ENCODE measurements at places on chromosomes 3 and 15.

DNA sequence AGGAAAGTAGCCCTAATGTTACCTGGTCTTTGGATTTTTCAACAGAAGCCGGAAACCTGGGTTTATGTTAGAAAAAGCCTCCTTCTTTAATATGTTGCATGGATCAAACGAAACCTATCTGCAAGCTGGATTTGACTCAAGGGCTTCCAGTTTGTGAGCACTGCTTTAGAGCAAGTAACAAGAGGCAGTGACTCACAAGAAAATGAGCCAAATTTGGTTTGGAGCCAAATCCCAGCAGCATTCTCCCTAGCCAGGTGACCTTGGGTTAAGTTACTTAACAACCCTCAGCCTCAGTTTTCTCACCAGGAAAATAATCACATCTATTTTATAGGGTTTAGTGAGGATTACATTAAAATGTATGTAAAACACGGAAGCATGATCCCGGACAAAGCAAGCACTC lies 215.2 kb upstream of the PRICKLE2 start:
- no peak for DNase-seq

DNA sequence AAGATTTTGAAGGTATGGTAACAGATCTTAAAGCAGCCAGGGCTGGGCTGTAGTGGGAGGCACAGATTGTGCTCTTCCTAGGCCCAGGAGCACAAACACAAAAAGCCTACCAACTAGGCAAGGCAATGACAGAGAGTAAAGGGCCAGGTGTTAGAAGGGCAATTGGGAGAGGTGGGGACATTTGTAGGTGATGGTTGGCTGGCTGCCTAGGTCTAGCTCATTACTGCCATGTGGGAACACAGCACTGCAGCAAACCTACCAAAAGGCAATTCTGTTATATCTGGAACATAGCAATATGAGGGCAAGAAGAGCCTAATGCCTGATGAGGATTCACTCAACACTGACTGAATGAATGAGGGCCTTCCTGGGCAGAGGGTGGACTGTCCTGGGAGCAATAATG lies 30.4 kb downstream of the ARHGEF3 start:
- no peak for DNase-seq

- DNase-seq = no peak
These were observed 36.1 kb downstream of the PBRM1 start for GRCh38 chr3:52649461-52650210.

DNA sequence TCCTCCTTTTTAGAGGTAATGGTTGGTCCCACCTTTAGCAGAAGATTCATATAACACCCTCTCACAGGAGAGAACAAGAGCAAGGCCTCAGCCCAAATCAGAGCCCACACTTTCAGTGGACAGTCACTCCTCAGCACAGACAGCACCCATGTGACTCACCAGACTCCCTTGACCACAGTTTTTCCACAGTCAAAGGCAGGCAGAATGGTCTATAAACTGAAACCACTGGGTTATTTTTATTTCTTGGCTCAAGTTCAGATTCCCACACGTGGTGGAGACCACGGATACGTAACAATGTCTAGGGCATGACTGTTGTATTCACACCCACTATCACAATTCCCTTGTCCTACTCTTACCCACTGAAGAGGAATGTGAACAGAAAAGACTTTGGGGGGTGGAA lies 237.8 kb upstream of the UBE2E1 start:
- DNase-seq = no peak

DNA sequence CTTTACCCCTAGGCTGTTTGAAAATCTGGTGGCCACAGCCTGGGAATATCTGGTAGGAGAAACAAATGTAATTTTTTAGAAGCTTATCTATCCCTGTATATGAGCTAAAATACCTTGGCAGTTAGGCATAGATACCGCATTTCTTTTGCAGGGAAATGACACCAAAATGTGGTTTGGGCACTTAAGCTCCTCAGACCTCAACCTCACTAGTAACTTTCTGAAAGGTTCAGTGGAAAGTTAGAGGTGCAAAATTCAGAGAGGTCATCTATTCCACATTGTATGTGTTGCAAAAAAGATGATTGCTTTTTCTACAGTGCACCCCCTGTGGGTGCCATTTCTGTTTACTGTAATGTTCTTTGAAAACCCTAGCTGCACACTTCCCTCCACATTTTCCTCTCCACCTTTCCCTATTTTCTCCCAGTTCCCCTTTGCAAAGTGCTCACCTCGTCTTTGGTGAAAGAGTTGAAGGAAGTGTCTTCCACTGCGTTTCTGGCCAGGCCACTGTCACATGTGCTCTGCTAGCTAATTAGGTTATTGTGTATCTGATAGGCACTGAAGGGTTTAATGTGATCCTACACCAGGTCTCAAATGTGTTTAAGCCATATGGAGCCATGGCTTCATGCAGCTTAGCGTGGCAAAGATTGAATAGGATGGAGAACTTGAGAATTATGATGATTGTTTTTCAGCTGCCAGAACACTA lies 1.3 kb downstream of the SACM1L start:
- no peak for DNase-seq

- no peak for DNase-seq
These were observed 217.4 kb upstream of the WNT5A start for GRCh38 chr3:55704521-55704920.

- DNase-seq = no peak
These were observed 1.2 kb upstream of the UBP1 start for GRCh38 chr3:33441225-33441976.

DNA sequence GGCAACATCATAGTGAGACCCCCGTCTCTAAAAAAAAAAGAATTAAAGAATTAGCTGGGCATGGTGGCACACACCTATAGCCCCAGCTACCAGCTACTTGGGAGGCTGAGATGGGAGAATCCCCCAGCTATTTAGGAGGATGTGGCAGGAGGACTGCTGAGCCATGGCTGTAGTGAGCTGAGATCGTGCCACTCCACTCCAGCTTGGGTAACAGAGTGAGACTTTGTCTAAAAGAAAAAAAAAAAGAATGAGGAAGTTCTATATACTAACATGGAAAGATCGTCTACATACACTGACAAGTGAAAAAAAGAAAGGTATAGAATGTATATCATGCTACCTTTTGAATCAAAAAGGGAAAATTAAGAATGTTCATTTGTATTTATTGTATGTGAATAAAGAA lies 83.9 kb upstream of the CDAN1 start:
- no peak for DNase-seq

DNA sequence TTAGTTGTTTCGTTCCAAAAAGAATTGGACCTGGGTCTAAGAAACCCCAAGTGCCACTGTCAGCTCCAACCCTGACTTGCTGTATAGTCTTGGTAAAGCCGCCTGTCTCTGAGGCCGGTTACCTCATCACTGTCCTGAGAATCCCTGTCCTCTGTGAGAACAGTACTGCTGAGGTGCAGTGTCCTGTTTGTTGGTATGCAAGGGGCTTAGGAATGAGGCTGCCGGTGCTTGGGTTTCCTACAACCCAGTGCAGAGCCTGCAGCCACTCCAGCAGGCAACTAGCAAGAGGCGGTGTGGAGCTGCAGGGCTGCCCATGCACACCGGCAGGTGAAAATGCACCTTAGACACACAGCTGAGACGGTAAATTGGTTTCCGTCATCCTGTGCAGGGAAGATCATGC lies 52.0 kb upstream of the ATG7 start:
- DNase-seq = no peak

DNA sequence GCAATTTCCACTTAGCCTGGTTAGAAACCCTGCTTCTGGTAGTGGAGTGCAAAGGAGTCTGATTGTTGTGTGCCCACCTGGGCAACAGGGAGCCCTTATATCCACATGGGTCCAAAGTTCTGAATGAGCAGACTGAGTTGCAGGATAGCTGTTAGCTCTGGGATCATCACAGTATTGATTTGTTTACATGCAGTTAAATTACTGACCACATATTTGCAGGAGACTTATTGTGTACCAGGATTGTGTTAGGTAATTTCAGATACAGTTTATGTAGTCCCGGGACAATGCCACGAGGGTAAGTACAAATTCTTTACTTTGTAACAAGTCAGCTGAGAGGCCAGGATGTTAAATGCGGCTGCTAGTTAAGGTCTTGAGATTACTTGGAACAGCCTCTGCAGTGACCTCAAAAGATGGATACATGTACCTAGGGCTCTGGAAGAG lies 18.8 kb downstream of the ARHGEF26 start:
- DNase-seq = no peak

DNA sequence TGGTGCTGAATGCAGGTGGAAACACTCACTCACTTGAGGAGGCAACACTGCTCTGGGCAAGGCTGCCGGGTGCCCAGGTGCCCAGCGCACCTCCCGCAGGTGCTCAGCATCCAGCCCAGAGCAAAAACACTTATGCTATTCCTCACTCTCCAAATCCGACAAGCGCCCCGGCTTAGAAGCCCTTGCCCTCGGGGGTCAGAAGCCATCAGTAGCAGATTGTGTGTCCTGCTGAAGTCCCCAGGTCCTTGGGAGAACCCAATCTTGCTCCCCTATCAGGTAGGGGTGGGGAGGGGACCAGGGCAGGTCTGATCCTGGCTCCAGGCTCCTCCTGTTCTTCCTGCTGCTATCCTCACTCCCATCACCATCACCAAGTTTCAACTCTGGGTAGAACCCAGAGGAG lies 46.7 kb downstream of the TLE3 start:
- DNase-seq = no peak

GRCh38 chr15:85125056-85125661 lies 143.5 kb downstream of the PDE8A start:
- DNase-seq = no peak

DNA sequence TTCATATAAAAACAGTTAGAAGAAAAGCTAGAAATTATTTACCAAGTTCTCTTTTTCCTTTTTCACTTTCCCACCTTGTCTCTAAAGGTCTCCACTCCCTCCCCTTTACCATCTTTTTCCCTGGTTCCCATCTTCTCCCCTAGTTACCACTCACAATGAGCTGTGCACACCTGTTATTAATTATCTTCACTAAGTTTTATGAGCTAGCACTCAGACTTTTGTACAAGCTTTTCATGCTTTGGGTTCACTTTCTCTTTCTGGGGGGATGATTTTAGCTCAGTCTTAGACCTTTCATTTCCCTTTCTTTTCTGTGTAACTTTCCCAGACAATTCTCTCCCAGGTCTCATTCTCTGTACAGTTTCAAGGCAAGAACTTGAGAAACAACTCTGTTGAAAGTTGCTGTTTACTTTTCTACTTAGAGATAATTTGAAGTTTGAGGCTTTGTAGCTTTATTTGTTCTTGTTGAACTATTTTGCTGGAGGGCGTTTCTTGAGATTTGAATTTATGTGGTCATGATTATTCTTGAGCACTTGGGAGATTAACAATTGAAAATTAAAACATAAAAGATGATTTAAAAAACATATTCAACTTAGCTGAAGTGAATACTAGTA lies 24.0 kb upstream of the AADAC start:
- no peak for DNase-seq

GRCh38 chr15:44813231-44813630 lies 76.9 kb downstream of the TRIM69 start:
- no peak for DNase-seq

DNA sequence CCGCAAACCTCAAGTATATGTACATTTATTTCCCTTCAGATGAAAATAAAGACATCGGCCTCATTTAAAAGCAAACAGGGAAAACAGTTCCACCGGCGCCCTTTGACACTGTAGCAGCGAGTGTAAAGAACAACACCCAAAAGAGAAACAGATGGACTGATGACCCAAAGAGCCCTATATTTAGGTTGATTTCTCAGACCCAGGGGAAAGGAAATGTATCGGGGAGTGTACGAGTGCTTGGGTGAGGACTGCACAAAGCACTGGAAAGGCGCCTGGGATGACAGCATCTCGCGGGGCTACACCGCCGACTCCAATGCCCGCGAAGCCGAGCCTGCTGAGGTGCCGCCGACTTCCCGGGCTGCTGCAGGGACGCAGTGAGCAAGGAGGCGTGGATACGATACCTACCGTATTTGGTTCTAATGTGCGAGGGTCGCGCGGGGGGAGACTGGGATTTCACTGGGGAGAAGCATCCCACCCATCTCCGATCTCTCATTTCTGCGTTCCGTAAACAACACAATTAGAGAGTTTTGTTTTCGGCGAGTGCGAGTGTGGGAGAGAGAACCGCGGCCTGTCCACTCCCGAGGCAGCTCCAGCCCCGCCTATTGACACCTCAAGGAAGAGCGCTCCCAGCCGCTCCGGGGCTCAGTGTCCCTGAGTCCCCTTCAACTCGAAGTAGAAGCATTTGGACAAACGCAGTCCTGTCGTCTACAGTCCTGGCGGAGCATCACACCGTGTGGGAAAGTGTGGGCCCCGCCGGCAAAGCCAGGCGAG lies 2.0 kb downstream of the MECOM start:
- peak; percentile 76 for DNase-seq

- DNase-seq = no peak
These were observed 4.4 kb upstream of the CD200R1 start for GRCh38 chr3:112979244-112979832.

GRCh38 chr3:134189849-134190248 lies 60.8 kb downstream of the RYK start:
- no peak for DNase-seq

DNA sequence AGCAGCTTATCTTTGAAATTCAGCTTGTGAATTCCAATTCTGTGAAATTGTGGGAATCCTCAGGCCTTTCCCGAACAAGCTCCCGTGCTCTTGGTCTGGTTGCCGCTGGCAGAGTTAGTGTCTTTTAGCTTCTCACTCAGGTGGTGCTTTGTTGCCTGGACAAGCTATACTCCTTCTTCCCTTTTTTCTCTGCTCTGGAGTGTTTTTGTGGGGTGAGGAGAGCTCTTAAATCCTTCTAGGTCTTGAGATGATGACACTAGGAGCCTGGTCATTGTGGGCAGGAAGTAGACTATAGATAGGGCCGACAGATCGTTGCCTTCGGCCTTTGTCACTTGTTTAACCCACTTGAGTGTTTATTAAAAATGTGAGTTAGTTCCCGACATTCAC lies 93.8 kb downstream of the SLCO3A1 start:
- no peak for DNase-seq

- DNase-seq = no peak
These were observed 2.4 kb downstream of the CSRNP1 start for GRCh38 chr3:39150803-39151631.

DNA sequence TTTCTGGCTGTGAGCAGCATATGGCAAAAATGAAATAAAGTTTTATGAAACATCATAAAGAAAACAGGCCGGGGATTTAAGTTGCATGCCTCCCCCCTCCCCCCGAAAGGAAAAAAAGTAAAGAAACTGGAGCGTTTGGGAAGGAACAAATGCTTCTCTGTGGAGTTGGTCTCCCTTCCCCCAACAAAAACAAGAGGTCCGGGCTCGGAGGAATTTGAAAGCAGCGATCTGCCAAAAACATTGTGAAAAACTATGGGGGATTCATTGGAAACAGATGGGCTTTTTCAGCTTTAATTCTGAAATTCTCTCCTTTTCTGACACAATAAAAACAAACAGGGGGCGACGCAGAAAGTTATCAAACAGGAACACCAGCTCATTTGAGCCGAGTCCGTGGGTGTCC lies 17.0 kb downstream of the RGMA start:
- DNase-seq = no peak
